ENCODE measurements at places on chromosomes 7 and 10.

- no peak for DNase-seq
Measured at GRCh38 chr7:27575613-27576012, 87.1 kb downstream of the HIBADH start.

GRCh38 chr7:130345725-130346124, 1.1 kb downstream of the CPA5 start:
- DNase-seq, result no peak

DNA sequence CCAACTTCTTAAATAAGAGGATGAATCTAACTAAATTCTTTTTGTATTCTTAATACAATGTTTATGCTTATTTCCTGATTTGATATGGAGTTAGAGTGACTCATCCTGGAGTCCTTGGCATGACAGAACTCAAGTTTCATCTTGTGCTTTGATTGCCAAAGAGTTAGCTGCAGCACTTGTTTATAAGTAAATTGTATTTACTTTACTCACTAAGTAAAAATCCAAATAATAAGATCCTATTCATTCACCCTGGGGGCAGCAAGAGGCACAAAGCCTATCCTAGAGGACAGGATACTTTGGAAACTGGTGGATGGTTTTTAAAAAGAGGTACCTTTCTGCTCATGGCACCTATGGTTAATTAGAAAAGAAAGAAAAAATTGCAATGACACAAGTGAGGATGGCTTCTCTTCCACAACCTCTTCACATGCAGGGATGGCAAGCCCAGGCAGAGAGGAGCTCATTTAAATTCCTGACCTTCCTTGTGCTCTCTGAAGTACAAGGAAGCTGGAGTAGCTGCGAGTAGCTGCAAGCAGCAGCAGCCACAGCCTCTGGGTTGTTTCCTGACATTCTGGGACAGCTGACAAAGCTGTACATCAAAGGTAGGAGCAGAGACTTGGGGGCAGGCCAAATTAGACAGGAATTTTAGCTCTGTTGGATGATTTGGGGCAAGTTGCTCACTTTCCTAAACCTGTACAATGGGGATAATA, 28.5 kb upstream of the CROT start:
- no peak for DNase-seq

GRCh38 chr7:34904987-34905386, 132.3 kb downstream of the DPY19L1 start:
- DNase-seq, result no peak

DNA sequence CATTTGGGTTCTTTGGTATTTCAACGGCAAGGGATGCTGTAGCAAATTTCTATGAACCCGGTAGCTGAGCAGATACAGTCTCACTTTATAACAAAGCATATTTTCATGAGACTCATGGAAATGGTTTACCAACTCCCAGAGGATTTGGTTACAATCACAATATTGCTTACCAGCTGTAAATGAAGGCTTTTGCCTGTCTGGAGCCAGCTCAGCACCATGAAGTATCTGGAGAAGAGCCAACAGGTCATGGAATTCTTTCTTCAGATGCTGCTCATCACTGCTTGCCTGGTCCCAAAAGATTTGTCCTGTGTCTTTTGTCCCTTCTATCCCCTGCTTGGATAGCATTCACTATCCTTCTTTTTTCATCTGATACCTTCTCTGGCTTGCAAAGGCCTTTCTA, 316.9 kb upstream of the PHYHIPL start:
- DNase-seq, result no peak

GRCh38 chr10:47061776-47062175, 150.5 kb downstream of the PTPN20 start:
- DNase-seq, result no peak

DNA sequence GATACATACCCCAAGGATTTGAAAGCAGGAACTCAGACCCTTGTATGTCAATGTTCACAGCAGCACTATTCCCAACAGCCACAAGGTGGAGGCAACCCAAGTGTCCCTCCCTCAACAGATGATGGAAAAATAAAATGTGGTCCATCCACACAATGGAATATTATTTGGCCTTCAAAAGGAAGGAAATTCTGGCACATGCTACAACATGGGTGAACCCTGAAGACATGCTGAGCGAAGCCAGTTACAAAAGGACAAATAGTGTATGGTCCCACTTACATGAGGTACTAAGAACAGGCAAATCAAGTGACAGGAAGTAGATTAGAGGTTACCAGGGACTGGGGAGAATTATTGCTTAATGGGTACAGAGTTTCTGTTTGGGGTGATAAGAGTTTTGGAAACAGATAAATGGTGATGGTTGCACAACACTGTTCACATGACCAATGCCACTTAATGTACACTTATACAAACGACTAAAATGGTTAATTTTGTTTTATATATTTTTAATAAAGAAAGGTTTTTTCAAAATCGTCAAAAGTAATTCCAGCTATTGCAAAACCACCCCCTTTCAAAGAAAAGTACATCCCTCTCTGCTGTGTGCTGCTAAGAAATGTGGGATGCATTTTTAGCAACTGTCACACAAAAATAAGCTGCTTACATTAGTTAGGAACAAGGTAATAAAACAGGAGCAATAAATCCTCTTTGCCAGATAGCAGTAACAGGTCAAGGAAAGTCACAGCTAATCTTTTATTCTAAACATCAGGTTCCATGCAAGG, 85.7 kb downstream of the GRB10 start:
- DNase-seq, result no peak

- DNase-seq, result no peak
Measured at GRCh38 chr7:100011516-100011915, 3.9 kb upstream of the ZKSCAN1 start.

DNA sequence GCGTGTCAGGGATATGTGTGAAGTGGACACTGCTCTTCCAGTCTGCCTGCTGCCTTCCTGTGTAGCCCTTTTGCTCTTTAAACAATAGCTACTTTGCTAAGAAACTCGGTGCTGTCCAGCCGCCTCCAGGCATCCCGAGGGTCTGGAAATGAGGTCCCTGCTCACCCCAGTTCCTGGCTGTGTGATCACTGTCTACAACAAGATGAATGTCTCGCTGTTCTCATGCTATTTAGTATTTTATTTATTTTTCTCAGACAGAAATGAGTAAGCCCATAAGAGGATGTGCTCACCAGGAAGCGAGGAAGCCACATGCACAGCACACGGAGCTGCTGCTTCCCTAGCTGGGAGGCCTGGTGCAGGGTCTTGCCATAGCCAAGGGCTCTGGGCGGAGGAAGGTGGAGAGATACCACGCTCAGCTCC, 167.0 kb upstream of the PITRM1 start:
- DNase-seq, result no peak

GRCh38 chr10:131946321-131946751, 35.4 kb downstream of the BNIP3 start:
- DNase-seq, result no peak

DNA sequence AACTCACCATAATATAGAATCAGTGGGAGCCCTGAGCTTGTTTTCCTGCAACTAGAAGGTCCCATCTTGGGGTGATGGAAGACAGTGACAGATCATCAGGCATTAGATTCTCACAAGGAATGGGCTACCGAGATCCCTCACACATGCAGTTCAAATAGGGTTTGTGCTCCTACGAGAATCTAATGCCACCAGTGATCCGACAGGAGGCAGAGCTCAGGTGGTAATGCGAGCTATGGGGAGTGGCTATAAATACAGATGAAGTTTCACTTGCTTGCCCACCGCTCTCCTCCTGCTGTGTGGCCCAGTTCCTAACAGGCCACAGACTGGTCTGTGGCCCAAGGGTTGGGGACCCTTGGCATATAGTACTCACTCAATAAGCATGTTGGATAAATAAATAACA, 93.4 kb downstream of the POU6F2 start:
- DNase-seq, result no peak

GRCh38 chr7:23715099-23715498, 5.1 kb downstream of the STK31 start:
- no peak for DNase-seq

DNA sequence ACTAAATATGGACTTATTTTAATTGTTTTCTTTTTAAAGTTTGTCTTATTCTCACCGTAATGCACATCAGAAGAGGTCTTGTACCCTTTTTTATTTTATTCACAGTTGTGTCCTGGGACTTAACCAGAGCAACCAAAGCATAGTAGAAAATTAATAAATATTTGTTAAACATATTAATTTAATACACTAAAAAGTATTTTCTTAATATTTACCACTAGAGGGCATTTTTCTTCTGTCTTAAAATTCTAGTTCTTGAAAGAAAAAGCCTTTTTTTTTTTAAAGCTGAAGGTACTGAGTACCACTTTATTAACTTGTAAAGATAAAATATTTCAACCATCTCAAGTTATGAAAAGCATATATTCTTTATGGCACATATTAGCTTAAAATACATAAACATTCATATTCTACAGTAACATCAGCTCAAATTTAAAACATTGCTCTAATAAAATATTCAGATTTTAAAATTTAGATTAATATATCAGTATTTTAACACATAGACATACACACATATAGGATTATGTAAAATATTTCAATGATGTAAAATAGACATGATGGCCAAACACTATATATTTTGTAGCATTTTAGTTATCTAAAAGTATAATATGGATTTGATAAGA, 260.4 kb downstream of the SEMA3A start:
- no peak for DNase-seq

GRCh38 chr7:134562136-134562535, 13.2 kb downstream of the AKR1B15 start:
- DNase-seq, result no peak

DNA sequence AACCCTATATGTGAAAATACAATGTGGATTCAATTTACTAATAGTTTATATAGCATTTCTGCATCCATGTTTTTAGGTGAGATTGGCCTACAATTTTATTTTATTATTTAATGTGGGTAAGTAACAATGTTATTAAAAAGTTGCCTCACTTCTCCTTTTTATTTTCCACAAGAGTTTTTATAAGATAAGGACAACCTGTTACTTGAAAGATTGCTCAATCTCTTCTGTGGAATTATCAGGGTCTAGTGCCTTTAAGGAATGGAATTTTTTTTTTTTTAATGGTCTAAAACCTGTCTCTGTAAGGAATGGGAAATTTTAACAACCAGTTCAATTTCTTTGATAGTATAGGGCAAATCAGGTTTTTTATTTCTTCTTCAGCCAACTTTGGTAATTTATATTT, 53.9 kb upstream of the RAB18 start:
- DNase-seq, result no peak

DNA sequence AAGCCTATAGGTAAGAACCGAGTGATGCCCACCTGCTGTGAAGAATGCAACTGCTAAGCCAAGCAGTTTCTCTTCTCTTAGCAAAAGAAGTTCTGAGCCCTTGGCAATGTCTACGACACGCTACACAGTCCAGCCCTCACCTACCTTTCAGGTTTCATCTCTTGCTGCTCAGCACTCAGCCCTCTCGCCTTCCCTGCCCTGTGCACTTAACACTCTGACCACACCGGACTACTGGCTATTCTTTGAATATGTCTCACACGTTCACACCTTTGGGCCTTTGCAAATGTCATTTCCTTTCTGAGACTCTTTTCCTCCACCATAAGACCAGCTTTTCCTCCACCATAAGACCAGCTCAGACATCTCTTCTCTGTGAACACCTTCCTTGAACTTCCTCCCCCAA, 67.0 kb upstream of the ITGB1 start:
- no peak for DNase-seq

GRCh38 chr10:12382157-12382548, 32.8 kb downstream of the CAMK1D start:
- no peak for DNase-seq

DNA sequence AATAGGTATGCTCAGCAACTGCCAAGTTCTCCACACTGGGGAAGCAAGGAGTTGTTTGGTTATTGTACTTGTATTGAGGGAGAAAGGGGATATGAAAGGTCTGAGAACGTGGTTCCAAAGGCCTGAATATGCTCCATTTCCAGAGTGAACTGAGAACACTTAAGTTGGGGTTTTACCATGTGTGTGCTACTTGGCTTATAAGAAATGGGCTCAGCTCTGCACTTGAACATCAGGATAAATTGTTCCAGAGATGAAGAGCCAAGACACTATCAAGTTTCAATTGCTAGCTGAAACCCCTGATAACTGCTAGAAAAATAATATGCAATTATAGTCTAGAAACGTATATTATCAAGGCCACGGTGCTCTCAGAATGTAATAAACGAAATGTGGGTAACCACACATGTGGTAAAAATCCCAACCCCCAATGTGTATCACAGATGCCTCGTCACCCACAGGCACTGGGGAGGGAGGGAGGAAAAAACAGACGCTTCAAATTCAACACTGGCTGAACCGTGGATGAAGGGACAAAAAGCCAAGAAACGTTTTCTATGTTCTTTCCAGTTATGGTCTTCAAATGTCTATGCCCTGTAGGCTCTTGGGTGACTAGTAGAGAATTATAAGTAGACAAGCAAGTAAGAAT, 16.3 kb downstream of the ELMO1 start:
- no peak for DNase-seq

DNA sequence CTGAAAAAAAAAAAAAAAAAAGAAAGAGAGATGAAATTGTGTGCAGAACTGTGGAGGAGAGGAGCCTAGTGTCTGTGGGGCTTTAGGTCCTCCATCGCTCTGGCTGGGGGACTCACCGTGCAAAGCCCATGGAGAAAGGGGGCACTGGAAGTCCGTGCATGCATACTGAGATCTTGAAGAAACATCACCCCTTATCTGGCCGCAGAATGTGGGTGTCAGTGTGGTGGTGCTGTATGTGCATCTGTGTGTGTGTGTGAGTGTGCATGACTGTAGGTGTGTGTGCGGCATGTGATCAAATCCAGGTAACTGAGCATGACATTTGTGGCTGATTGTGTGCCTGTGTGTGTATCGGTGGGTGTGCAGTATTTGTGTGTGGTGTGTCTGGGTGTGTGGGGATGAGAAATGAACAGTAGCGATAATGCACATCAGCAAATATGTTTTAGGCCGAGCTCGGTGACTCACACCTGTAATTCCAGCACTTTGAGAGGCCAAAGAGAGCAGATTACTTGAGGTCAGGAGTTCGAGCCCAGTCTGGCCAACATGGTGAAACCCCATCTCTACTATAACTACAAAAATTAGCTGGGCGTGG, 8.8 kb upstream of the CLDN3 start:
- DNase-seq, result no peak

- DNase-seq, result no peak
Measured at GRCh38 chr7:70660154-70660818, 471.7 kb upstream of the GALNT17 start.

- peak; percentile 78 for DNase-seq
Measured at GRCh38 chr7:95772298-95772770, at the start of gene DYNC1I1. DYNC1I1 (plus strand) TSS chr7:95772554; CDS start chr7:95804730, 32,176 bp downstream.

- no peak for DNase-seq
Measured at GRCh38 chr7:1455241-1455939, 3.9 kb downstream of the MICALL2 start.

Data from GM13977 (cell line).